ENCODE measurements at places on chromosomes 11 and 22.

- DNase-seq: no peak
Measured at GRCh38 chr11:69232821-69233743, 60.9 kb upstream of the MYEOV start.

GRCh38 chr22:50276143-50276542 lies 6.0 kb upstream of the MAPK11 start:
- DNase-seq: no peak

DNA sequence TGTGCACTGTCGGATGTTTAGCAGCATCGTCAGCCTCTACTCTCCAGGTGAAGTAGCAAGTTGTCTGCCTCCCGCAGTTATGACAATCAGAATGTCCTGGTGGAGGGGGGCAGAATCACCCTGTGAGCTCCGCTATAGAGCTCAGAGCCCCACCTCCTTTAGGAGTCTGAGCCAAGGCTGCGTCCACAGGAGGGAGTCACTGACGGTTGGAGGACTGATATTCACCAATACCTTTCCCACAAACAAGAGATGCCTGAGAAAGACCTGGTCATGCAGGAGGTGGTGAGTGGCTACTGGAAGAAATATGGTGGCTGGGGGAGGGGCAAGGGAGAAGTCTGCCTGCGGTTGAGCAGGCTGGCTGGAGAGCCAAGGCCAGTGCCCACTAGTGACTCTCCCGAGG lies 41.7 kb upstream of the ADA2 start:
- peak; percentile 72 for DNase-seq

- DNase-seq: no peak
Measured at GRCh38 chr22:40939202-40939601, 12.0 kb upstream of the RBX1 start.

DNA sequence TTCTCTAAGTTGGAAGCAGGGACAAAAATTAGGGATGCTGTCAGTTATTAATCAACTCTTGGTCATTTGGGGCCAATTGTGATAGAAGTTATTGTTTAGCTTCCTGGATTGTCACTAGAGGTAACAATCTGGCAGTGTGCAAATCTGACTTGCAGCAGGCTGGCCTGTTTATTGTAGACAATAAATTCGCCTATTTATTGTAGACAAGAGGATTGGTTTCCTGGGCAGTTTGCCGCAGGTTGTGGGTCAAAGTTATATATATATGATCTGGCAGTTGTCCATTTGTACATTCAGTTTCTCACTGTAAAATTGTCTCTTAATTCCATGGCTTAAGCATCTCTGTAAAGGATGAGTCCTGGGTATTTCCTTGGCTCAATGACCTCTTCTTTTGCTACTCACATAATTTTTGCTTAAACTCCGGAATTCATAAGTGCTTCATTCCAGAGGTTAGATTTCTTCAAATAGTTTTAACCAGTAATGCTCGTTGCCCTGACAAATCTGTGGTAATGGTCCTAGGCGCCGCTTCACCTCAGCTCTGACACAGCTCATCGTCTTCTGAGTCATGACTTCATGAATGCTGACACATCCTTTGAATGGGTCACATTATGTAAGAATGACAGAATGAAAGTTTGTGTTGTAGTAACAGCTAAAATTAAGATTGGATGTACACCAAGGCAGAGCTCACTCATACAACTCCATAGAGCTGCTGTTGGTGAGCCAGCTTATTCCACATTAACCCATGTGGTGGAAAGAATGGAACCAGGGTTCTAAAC lies 7.8 kb upstream of the MMP3 start:
- no peak for DNase-seq

GRCh38 chr11:46020084-46020599 lies 97.7 kb downstream of the LARGE2 start:
- DNase-seq: no peak

DNA sequence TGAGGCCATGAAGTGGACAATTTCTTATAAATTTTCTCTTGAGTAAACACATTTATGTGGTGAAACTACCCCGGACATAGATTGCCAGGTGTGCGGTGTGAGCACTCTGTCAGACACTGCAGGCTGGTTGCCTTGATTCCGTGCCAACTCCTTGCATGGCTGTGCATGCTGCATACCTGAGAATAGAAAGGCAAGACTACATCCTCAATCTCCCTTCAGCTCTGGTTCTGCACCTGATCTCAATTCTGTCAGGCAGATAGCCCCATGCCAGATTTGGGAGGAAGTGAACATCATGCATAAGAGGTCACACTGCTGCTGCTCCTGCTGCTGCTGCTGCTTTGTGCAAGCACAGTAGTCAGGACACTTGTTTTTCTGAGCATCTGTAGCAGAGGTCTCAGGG lies 42.5 kb upstream of the DEUP1 start:
- peak; percentile 85 for DNase-seq

- no peak for DNase-seq
Measured at GRCh38 chr22:25602916-25603315, 38.4 kb downstream of the GRK3 start.

DNA sequence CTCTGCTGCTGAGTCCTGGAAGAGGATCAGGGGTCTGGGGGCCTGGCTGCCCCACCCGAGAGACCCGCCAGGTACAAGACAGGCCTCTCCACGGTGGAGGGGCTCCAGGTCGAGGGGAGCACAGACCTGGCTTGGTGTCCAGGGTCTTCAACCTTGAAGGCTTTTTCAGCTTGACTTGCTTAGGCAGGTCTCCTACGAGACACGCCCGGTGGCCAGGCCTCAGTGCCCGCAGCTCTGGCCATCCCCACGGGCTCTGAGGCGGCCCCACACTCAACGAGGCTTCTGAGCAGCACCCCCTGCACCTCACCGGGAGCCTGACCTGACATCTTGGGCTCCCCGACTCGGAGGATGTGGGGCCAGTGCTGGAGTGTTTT lies 6.6 kb upstream of the PLXNB2 start:
- no peak for DNase-seq

DNA sequence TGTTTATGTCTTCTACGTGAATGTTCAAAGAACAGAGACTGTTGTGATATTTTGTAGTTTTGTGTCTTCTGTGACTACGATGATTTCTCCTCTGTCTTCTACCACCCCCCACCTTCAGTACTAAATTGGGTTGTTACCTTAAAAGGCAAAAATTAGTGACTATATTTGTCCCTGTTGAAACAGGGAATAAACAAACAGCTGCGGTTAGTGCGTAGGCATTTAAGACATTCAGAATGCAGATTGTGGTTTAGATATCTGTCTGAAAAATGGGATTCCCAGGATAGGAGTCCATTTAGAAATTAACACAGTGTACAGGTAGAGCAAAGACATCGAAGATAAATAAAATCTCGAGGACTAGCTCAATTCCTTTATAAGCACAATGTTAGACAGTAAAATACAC lies 15.6 kb upstream of the ARHGAP42 start:
- DNase-seq: no peak

DNA sequence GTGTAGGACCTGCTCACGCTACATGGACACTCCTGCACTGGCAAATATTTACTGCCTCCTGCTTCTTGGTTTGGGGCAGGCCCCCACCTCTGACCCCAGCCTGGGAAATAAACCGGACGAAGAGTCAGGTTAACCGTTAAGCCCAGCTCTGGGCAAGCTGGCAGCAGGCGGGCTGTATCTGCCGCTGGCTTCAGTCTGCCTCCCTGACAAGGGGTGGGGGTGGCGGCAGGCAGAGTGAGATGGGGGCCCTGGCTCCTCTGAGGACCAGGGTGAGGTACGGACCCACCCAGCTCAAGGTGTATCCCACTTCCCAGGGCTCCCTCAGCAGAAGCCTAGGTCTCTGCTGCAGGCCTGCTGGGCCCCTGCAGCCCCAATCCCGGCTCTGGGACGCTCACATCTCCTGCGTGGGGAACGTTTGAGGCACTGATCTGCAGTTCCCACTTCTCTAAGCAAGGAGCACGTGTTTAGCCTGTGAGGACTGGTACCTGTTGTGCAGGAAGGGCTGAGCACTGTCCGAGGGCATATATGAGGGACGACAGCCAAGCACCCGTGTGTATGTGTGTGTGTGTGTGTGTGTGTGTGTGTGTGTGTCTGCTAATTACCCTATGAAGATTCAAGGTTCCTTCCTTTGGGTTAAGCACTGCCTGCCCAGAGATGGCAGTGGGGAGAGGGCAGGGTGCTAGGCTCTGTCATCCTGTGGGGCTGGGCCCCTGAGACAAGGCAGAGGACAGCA lies 1.1 kb upstream of the LRRC75B start:
- no peak for DNase-seq

DNA sequence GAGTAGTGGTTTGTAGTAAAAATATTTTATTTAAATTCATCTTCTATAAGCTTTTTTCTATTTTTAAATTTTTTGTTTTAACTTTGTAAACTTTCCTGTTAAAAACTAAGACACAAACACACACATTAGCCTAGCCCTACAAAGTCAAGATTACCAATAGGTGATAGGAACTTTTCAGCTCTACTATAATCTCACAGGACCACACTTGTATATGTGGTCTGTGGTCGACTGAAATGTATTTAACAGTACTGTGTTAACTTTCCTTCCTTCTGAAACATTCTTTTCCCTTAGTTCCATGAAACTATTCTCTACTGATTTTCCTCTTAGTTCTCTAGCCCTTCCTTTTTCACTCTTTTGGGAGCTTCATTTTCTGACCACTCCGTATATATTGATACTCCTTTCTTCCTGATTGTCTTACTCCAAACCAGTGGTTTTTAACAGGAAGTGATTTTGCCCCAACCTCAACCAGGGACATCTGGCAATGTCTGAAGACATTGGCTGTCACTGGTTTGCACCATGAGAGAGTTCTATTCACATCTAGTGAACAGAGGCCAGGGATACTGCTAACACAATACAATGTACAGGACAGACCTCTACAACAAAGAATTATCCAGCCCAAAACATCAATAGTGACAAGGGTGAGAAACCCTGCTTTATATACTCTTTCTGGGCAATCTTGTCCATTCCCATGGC lies 8.8 kb downstream of the ZW10 start:
- DNase-seq: no peak

GRCh38 chr11:64396079-64396591 lies 37.2 kb downstream of the RPS6KA4 start:
- DNase-seq: no peak

- DNase-seq: no peak
Measured at GRCh38 chr11:70155386-70155785, 47.7 kb upstream of the FADD start.

DNA sequence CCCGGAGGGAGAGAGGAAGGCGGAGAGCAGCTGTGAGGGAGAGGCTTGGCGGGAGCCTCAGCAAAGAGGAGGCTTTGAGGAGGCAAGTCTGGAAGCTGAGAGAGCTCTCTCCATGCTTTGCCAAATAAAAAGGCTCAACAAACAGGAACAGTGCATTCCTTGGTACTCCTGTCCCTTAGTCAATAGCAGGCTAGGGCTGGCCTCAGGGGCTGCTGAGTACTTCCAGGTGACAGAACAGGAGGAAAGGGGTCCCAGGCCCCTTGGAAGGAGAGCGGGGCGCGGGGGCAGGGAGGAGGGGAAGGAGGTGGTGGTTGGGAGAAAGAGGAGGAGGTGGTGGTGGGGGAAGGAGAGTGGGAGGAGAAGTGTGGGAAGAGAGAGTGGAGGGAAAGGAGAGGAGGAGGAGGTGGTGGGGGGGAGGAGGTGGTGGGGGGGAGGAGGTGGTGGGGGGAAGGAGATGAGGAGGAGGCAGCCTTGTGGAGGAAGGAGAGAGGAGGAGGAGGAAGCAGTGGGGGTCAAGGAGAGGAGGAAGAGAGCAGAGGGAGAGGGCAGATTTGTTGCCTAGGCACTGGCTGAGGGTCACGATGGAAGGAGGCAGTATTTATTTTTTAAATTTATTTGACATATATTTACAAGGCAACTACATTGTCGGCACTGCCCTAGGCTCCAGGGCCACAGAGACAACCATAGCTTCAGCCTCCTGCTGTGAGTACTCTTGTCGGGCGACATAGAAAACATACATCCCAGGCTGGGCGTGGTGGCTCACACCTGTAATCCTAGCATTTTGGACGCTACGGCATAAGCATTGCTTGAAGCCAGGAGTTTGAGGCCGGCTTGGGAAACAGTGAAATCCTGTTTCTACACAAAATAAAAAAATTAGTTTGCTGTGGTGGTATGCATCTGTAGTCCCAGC lies 74.2 kb upstream of the ZBED5 start:
- no peak for DNase-seq

GRCh38 chr22:50175921-50176849 lies 5.7 kb downstream of the PANX2 start:
- DNase-seq: no peak

- peak; percentile 13 for DNase-seq
Measured at GRCh38 chr11:63906585-63906984, 10.4 kb downstream of the RCOR2 start.

- no peak for DNase-seq
Measured at GRCh38 chr22:26273011-26273675, 103.9 kb downstream of the SEZ6L start.

DNA sequence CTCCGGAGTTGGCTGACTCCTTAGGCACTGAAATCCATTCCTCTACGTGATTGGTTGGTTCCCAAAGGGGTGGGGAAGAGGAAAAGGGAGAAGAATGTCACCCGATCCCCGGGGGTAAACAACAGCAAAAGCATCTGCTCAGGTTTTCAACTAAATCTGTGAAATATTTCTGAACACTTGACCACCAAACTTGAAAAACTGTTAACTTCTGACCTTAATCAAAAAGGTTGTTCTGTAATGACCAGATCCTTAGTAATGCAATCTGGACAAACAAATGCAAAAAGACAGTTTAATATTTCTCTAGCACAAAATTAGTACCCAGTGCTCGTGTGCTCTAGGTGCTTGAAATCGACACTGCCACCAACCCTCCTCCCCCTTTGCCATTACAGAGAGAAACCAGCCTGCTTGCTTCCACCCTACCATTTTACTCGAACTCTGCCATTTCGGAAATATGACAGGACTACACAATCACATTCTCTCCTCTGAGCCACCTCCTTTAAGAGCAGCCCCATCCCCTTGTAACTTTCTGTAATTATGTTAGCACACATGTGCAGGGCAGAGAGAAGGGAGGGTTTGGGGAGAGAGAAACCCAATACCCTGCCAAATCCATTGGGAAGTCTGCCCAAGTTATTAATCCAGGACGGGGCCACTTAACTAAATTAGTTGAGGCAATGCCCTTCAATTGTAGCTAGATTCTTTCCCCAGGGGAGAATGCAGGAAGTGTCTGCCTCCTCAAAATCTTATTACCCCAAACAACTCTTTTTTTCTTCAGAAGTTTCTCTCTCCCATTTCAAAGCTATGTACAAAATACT lies 113.8 kb downstream of the RBFOX2 start:
- DNase-seq: peak; percentile 92
